ENCODE measurements at places on chromosomes 6 and 20. TPM values are rescaled to one million over a fixed set of nuclear protein-coding genes. Genes with fewer than 3 reads are reported as not detected.

The OR10C1 gene
- not detected for total RNA-seq

The SNAP25 gene
- total RNA-seq: 4.4 TPM

The CENPW gene
- 85.8 TPM for total RNA-seq

The RIMS4 gene
- total RNA-seq: not detected

The TCF15 gene
- total RNA-seq: 1.3 TPM

The HLA-DQB1 gene
- total RNA-seq: not detected

The HLA-DPA1 gene
- not detected for total RNA-seq

The BTNL2 gene
- total RNA-seq: not detected

The C20orf144 gene
- not detected for total RNA-seq

The KCNK16 gene
- not detected for total RNA-seq

DNA sequence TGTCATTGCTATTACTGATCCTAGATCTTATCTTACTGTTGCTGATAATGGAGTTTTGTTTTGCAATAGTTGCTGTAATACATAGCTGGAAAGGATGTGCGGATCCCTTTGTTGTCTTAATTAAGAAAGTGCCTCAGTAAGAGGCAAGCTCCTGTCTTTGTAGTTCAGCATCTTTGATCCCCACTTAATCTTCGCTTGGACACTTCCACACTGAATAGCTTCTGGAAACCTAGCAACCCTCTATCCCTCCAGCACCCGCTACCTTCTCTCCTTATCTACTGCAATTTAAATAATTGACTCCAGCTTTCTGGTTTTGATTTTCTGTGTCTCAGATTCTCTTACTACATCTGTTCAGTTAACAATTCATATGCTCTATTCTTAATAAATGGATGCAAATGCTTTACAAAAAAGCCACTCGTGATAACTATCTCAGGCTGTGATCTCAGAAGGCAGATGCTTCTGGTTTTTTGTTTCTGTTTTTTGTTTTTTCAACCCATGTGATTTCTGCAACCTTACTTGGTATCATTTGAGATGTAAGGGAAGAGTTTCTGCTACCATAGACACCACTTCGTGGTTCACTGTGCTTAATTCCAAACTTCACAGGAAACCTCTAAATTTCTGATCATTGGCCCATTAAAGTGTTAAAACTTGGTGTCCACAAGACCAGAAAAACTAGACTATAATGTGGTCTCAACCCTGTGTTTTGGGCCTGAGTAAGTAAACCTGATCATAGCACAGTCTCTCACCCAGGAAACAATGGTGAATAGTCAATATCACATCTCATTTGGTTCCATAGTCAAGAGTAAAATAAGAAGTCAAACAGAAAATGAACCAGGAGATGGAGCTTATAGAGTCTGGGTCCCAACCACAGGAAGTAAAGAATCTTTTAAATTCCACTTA is 352.1 kb upstream of the SOX4 start:
- no peaks in the 10 kb centered on the region for H3K27me3 ChIP-seq
- no peak overlapping the region for H3K4me3 ChIP-seq
- no peak overlapping the region for H3K27ac ChIP-seq

DNA sequence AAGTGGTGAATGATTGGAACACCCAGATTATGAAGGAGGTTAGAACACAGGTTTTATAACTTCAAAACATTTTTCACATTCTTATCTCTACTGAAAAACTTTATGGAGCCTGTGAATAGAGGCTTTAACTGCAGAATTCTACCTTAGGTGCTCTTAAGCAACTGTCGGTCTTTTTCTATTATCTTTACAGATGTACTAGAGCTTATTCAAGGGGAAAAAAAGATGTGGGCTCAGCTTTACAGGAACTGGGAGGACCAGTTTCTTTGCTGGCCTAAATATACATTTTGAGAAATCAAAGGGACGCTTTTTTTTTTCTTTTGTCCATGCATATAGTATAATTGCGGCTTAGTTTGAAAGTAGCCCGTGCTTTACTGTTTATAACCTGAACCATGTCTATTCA is 58.9 kb downstream of the UST start:
- H3K4me1 ChIP-seq: peaks cover 3% of the 10 kb centered on the region
- no peak for DNase-seq
- no peak overlapping the region for H3K4me3 ChIP-seq

- no peak overlapping the region for H3K27ac ChIP-seq
Observed at GRCh38 chr20:52983726-52984450, 11.7 kb downstream of the TSHZ2 start.

DNA sequence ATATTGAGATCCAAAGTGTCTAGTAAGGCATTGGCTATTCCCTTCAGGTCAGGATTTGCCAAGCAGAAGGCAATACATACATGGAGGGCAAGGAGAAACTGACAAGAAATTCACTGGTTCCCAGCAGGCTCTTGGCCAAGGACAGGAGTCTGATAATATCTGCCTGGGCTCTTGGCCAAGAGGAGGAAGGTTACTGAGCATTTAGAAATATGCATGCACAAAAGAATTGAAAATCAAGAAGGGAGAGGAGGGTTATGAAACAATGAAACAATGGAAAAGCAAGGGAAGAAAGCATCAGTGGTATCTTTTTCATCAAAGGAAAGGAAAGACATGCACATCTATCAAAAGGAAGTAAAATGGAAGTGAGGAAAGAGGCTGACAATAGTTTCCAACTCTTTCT is 42.4 kb downstream of the ARHGAP18 start:
- peak overlapping the region; percentile 35 for H3K27ac ChIP-seq
- H3K4me3 ChIP-seq: no peak overlapping the region
- H3K36me3 ChIP-seq: peaks cover 4% of the 10 kb centered on the region
- H3K27me3 ChIP-seq: no peaks in the 10 kb centered on the region
- DNase-seq: peak; percentile 92

DNA sequence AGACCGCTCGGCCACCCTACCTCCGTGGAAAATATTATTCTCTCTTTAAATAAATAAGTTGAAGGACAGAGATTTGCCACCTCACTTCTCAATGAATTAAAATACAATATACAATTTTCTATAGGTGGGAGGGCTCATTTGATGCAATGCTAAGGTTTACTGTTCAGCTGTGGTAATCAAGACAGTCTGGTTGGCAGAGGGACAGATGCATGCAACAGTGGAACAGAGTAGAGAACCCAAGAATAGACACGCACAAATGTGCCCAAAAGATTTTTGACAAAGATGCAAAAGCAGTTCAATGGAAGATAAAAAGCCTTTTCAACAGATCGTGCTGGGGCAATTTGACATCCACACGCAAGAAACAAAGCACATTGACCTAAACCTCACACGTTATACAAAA is 145.2 kb downstream of the CEBPB start:
- H3K27me3 ChIP-seq: peaks cover 11% of the 10 kb centered on the region
- no peak overlapping the region for H3K4me3 ChIP-seq
- no peaks in the 10 kb centered on the region for H3K4me1 ChIP-seq
- no peak for DNase-seq
- H3K27ac ChIP-seq: no peak overlapping the region

DNA sequence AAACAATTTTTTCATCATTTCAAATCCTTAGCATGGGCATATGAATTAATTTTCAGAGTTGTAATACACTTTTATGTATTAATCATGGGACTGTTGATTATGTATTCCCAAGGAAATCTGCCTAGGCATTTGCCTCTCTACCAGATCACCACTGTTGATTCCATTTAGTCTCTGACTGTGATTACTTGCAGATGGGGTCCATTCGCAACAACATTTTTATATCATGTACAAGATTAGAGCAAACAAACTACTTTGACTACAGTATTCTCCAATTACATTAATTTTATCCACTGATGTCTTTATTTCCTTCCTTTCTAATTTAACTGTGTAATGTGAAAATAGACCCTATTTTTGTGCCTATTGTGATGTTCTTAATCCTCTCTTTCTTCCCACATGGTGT is 831.4 kb upstream of the SLC35B3 start:
- H3K27ac ChIP-seq: no peak overlapping the region
- no peak for DNase-seq
- no peaks in the 10 kb centered on the region for H3K36me3 ChIP-seq
- H3K27me3 ChIP-seq: no peaks in the 10 kb centered on the region
- no peak overlapping the region for H3K4me3 ChIP-seq
- no peaks in the 10 kb centered on the region for H3K4me1 ChIP-seq

GRCh38 chr6:74598462-74599393 is 607.1 kb downstream of the COL12A1 start:
- peak; percentile 15 for DNase-seq
- no peak overlapping the region for H3K4me3 ChIP-seq
- H3K36me3 ChIP-seq: no peaks in the 10 kb centered on the region
- H3K4me1 ChIP-seq: peaks cover 16% of the 10 kb centered on the region
- H3K27ac ChIP-seq: no peak overlapping the region

- H3K4me1 ChIP-seq: no peaks in the 10 kb centered on the region
- H3K36me3 ChIP-seq: no peaks in the 10 kb centered on the region
- H3K27me3 ChIP-seq: no peaks in the 10 kb centered on the region
- H3K27ac ChIP-seq: no peak overlapping the region
Observed at GRCh38 chr6:150250826-150251225, 108.0 kb downstream of the PPP1R14C start.

GRCh38 chr6:18389479-18389878 is 2.3 kb downstream of the RNF144B start:
- peaks cover 51% of the 10 kb centered on the region for H3K4me1 ChIP-seq
- peak overlapping the region; percentile 89 for H3K4me3 ChIP-seq
- DNase-seq: peak; percentile 54
- H3K27me3 ChIP-seq: no peaks in the 10 kb centered on the region
- H3K27ac ChIP-seq: peak overlapping the region; percentile 79

DNA sequence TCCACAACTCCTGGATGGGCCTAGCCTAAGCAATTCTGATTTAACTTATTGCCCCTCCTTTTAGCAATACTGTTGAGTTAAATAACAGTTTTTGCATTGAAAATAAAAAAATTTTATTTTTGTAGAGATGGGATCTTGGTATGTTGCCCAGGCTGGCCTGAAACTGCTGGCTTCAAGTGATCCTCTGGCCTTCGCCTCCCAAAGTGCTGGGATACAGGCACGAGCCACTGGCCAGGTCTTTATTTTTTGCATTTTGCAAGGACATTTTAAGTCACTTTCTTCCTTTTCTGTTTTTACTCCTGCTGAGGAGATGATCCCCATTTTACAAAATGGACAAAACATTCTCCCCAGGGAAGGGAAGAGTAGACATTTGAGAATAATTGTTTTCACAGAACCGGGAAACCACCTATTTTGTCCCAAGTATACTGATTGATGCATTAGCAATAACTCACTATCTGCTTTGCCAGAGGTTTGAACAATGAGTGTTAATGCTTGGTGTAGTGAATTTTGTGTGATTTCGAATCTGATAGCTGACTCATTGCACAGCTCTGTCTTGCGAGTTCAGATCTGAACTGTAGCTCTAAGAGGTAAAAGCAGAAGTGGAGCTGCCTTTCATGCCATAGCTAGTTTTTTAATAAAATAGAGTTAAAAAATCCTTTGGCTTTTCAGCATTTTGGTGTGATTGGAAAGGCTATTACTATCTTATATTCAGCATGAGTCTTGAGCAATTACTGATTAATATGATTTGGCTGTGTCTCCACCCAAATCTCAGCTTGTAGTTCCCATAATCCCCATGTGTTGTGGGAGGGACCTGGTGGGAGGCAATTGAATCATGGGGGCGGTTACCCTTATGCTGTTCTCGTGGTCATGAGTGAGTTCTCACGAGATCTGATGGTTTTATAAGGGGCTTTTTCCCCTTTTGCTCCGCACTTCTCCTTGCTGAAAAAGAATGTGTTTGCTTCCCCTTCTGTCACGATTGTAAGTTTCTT is 20.9 kb downstream of the IGF2R start:
- no peaks in the 10 kb centered on the region for H3K4me1 ChIP-seq
- H3K27me3 ChIP-seq: peaks cover 7% of the 10 kb centered on the region
- no peak for DNase-seq
- H3K4me3 ChIP-seq: no peak overlapping the region
- no peaks in the 10 kb centered on the region for H3K36me3 ChIP-seq

DNA sequence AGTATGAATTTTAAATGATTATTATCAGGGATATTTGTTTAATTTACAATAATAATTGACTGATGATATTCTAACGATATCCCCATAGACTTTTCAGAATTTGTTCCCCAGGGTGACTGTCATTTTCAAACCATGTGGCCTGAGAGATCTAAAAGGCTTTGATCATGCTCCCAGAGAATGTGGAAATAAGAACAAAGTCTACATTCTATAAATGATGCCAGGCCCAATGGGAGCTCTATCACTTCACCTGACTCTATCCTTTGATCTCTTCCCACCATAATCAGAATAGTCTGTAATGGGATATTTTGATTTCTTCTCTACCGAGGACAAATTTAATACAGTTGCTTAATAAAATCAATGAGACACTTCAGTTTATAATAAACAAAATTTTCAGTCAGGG is 483.4 kb upstream of the IRAK1BP1 start:
- H3K27me3 ChIP-seq: no peaks in the 10 kb centered on the region
- H3K27ac ChIP-seq: no peak overlapping the region
- no peak overlapping the region for H3K4me3 ChIP-seq
- H3K36me3 ChIP-seq: no peaks in the 10 kb centered on the region
- no peak for DNase-seq

GRCh38 chr6:168314948-168315347 is 4.6 kb downstream of the DACT2 start:
- no peaks in the 10 kb centered on the region for H3K36me3 ChIP-seq
- DNase-seq: no peak
- H3K4me3 ChIP-seq: no peak overlapping the region
- no peak overlapping the region for H3K27ac ChIP-seq
- H3K4me1 ChIP-seq: no peaks in the 10 kb centered on the region

- peaks cover 33% of the 10 kb centered on the region for H3K4me1 ChIP-seq
- H3K4me3 ChIP-seq: peak overlapping the region; percentile 60
- no peaks in the 10 kb centered on the region for H3K27me3 ChIP-seq
- H3K27ac ChIP-seq: peak overlapping the region; percentile 96
Observed at GRCh38 chr20:32484958-32485769, 100.0 kb downstream of the NOL4L start.

GRCh38 chr6:11011787-11012234 is 32.3 kb downstream of the ELOVL2 start:
- H3K36me3 ChIP-seq: no peaks in the 10 kb centered on the region
- H3K4me3 ChIP-seq: no peak overlapping the region
- DNase-seq: no peak
- H3K27me3 ChIP-seq: peaks cover 4% of the 10 kb centered on the region
- H3K27ac ChIP-seq: no peak overlapping the region

DNA sequence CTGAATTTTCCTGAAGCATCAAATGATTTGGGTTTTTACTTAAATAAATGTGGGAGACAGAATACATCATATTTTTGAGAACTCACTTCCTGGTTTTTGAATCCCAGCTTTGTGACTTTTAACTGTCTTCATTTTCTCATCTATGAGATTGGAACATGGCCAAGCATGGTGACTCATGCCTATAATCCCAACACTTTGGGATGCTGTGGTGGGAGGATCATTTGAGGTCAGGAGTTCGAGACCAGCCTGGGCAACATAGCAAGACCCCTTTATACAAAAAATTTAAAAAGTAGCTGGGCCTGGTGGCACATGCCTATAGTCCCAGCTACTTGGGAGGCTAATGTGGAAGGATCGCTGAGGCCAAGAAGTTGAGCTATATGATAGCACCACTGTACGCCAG is 122.3 kb downstream of the QKI start:
- no peaks in the 10 kb centered on the region for H3K27me3 ChIP-seq
- peaks cover 2% of the 10 kb centered on the region for H3K4me1 ChIP-seq
- DNase-seq: peak; percentile 42
- no peak overlapping the region for H3K27ac ChIP-seq

- peak overlapping the region; percentile 63 for H3K27ac ChIP-seq
- no peak overlapping the region for H3K4me3 ChIP-seq
- no peaks in the 10 kb centered on the region for H3K27me3 ChIP-seq
- peak; percentile 84 for DNase-seq
- H3K4me1 ChIP-seq: peaks cover 8% of the 10 kb centered on the region
Observed at GRCh38 chr6:17584241-17584803, 15.8 kb upstream of the FAM8A1 start.

GRCh38 chr6:129382916-129383315 is 327.1 kb downstream of the ARHGAP18 start:
- no peaks in the 10 kb centered on the region for H3K36me3 ChIP-seq
- H3K4me1 ChIP-seq: no peaks in the 10 kb centered on the region
